ENCODE measurements at places on chromosomes 13 and 19.
A peak's percentile ranks its signal among the peaks of the same experiment; 100 is the strongest.

GRCh38 chr13:106083620-106084350, 451.7 kb downstream of the EFNB2 start:
- no peak for DNase-seq

- no peak for DNase-seq
Observed at GRCh38 chr19:42344336-42344893, 19.0 kb downstream of the MEGF8 start.

DNA sequence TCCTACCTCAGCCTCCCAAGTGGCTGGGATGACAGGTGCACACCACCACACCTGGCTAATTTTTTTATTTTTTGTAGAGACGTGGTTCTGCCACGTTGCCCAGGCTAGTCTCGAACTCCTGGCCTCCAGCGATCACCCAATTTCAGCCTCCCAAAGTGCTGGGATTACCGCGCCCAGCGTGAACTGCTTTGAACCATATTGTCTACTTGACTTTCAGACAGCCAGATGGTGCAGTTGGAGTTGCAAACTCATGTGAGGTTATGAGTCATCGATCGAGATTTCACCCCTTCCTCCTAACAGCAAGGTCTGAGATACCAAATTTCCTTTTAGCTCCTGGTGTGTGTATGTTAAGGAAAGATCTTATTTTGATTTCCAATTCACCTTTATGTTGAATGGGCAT, 2.7 kb downstream of the SLC27A1 start:
- peak; percentile 34 for DNase-seq

- DNase-seq, result no peak
Observed at GRCh38 chr19:35908010-35908441, at the start of gene TYROBP. Gene TYROBP, minus strand, starts transcription at chr19:35908295. Its CDS starts 67 bp downstream, at chr19:35908228.

- no peak for DNase-seq
Observed at GRCh38 chr19:14843169-14843568, 5.6 kb downstream of the OR7A10 start.

- no peak for DNase-seq
Observed at GRCh38 chr13:102799426-102800144, 666 bp downstream of the BIVM start.

DNA sequence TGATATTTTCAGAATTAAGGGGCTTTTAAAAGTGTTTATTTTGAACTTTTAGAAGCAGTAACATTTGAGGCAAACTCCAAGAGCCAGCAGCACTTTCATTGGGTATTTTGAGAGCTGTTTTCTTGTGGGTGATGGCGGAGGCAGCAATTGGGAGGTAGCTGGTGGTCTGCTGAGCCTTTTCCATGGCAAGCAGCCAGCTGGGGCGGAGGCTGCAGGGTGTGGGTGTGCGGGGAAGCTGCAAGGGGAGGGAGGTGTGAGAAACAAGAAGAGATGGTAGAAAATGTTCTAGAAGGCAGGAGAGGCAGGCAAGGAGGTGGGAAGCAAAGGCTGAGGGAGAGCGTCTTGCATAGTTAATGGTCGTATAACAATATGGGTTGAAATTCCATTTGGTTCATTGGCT, 223.4 kb upstream of the HTR2A start:
- DNase-seq, result no peak

GRCh38 chr13:48925001-48925400, 50.7 kb upstream of the FNDC3A start:
- no peak for DNase-seq

GRCh38 chr13:65768545-65768944, 1461.6 kb downstream of the PCDH9 start:
- DNase-seq, result no peak

Measured in CD4-positive, alpha-beta T cell treated with Interleukin-4 for 1 hour (primary cell).